Activated CD8-positive, alpha-beta T cell treated with anti-CD3 and anti-CD28 coated beads for 36 hours (primary cell): ENCODE measurements at places on chromosomes 2 and 18.

DNA sequence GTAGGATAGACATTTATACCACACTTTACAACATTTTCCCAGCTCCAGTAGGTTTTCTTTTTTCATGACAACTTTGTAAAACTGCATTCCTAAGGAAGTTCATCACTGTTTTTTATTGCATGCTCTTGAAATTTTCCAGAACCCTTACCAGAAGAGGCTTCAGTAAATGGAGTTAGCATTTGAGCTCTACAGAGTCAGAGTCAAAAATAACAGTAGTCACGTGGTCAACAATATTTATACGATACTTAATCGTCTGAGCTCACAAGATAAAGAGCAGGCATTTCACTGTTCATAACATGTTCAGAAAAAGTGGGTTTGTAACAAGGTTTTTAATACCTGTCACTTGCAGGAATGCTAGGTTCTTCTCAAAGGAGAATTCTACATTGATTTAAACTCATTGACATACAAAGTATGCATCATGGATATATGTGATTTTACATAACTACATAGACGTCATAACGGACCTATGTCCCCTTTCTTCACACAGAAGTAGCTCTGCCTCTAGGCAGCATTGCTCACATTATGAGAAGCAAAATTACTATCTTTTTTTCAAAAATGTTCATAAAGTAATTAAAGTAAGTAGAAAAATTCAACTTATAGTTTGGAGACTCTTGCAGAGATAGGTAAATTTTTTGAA, 187.0 kb upstream of the COL3A1 start:
- DNase-seq, result no peak

- no peak for DNase-seq
Measured at GRCh38 chr2:195842932-195843331, 185.9 kb downstream of the SLC39A10 start.

DNA sequence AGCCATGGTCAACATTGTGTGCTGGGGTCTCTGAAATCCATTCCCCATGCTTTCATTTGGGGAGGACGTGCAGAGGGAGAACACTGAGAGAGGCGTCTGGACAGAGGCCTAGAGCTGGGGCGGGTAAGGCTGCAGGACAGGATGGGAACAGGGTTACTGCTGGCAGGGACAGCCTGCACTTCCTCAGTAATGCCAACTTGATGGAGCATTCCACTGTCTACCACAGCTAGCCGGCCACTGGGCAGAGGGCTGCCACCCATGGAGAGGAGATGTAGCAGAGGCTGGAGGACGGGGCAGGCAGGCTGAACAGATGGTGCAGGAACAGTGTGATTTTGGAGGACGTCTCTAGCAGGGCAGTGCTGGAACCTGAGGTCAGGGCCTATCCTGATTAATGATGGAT, 29.3 kb downstream of the MRPL33 start:
- DNase-seq, result no peak

DNA sequence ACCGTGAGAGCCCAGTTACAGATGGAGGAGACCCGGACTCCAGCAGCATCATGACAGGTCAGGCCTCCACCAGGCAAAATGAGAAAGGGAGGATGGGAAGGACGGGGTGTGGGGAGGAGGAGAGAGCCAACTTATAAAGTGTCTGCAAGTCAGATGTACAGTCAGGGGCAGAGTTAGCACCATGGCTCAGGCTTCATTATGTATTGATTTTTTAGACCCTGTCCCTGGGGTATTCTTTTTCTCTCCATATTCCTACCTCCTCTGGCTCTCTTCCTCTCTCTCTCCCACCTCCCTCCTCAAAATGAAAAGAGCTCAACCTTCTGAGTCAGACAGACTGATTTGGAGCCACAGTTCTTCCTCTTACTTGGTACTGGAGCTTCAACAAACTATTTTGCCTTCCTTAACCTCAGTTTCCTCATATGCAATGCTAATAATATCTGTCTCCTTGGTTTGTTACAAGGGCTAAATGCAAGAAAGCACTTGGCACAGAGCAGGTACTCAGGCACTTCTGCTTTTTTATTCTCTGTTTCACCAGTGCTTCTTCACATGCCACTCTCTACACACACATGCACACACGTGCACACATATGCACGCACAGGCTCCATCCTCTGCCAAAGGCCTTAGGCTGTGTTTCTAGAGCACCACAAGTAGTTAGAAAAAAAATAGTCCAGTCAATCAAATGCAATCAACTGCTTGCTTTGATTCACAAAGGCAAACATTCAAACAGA, 92.3 kb upstream of the PKDCC start:
- no peak for DNase-seq

- DNase-seq, result no peak
Measured at GRCh38 chr18:10015288-10015701, 101.5 kb downstream of the VAPA start.
